Stimulated activated CD8-positive, alpha-beta memory T cell treated with anti-CD3 and anti-CD28 coated beads, Interleukin-7, amount 100 ng/mL, for 48 hours (primary cell): ENCODE measurements at places on chromosomes 7 and 10.
A peak's percentile ranks its signal among the peaks of the same experiment; 100 is the strongest.

GRCh38 chr10:73872190-73872710 lies 2.1 kb downstream of the CAMK2G start:
- DNase-seq = no peak

DNA sequence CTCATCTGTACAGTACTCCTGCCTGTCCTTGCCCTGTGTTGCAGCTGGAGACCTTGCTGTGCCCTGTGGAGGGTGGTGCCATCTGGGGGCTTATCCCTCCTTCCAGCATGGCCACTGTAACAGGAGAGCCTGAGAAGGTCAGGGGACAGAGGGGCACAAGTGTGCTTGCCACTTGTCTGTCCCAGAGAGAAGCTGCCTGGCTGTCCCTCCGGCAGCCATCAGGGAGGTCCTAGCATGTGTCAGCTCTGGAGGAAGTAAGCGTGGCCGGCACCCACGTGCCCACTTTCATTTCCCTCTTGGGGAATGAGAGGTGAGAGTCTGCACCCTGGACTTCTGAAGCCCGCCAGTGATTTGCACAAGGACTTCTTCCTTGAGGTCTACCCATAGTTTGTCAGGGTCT lies 97.0 kb upstream of the PPIF start:
- DNase-seq = no peak

- DNase-seq = no peak
Measured at GRCh38 chr10:37314862-37315261, 189.5 kb downstream of the ANKRD30A start.

DNA sequence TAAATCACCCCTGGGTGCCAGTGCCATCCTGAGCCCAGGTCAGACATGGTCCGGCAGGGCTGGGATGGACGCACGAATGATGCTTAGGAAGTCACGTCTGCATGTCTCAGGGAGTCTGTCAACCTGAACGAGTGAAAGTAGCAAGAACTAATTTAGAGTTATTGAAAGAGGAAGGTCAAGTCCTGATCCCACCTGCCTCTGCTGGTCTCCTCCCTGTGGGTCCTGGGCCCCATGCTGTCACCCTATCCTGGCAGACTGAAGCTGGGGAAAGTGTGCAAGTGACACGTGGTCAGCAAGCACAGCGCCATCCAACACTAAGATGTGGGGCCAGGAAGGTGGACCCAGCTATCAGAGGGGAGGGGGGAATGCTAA lies 26.1 kb upstream of the GRID1 start:
- DNase-seq = no peak

DNA sequence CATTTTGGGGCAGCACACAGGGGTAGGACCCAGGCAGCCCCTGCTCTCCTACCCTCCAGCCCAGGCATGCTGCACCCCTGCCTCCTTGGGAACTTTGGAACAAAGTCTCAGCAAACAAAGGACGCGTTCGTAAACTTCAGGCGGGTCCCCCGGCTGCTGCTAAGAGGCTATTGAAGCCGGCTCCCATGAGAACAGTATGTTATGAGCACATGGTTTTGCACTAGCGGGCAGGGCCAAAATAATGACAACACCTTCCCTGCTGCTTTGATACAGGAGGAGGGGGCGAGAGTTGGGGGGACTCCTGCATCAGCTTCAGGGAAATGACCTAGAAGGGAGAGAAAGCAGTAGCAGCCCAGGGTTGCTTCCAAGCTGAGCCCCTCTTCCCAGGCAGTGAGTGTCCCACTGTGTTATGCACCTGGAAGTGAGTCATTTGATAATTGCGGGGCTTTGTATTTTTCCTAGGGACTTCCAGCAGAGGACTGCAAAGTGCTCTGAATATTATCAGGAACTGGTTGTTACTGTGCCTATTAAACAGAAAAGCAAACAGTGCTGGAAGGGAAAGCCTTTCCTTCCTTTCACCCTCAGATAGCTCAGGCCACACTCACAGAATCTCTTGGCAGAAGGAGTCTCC lies 6.9 kb downstream of the ITPRIP start:
- no peak for DNase-seq

GRCh38 chr7:49638166-49638565 lies 135.3 kb upstream of the VWC2 start:
- no peak for DNase-seq

DNA sequence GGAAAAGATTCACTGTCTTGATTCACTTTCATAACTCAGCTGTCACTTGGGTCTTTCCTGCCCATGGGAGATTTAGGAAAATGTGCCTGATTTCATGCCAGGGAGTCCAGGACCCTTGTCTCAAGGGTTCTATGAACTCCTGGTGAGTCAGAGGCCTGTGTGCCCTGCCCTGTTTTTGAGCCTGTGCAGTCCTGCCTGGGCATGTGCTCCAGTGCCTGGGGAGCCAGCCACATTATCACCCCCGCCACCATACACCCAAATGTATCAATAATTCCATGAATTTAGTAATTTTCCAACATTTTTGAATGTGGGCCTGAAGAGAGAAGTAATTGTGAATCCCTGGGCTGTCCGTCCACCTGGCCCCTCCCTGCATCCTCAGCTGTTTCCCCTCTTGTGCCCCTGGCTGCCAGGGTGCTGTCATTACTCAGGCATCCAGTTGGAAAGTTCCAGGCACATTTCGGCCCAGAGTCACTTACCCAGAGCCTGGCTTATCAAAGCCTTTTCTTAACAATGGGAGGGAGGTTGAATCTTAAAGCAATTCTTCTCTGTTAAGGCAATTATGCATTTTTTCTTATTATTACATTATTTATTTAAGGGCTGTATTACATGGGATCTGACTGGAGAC lies 287.8 kb upstream of the CDC14C start:
- DNase-seq = no peak

GRCh38 chr10:99612167-99612831 lies 7.9 kb downstream of the SLC25A28 start:
- DNase-seq = no peak

DNA sequence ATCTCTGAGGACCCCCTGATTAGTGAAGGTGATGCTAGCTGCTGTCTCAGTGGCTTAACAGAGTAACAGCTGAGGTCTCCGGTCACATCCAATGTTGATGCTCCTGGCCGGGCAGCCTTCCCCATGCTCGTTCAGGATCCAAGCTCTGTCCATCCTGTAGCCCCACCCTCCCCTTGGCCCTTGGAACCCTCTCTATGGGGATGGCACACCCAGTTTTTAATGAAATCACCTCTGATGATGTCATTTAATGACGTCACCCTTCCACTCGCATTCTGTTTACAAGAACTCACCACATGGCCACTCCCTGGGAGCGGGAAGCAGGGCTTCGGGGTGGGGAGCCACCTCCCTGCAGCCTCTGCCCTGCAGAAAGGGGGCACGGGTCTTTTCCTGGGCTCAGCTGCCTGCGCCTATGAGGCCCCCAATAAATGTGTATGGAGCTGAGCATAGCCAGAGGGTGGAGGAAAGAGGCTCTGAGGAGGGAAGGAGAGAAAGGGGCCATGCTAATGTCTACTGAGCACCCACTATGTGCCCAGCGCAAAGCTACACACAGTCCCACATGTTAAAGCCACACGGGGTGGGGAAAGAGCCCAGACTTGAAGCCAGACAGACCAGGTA lies 95.5 kb downstream of the OAT start:
- no peak for DNase-seq

- no peak for DNase-seq
Measured at GRCh38 chr10:8876171-8876570, 821.7 kb downstream of the GATA3 start.

GRCh38 chr10:14016931-14017333 lies 313.8 kb downstream of the FRMD4A start:
- DNase-seq = no peak

DNA sequence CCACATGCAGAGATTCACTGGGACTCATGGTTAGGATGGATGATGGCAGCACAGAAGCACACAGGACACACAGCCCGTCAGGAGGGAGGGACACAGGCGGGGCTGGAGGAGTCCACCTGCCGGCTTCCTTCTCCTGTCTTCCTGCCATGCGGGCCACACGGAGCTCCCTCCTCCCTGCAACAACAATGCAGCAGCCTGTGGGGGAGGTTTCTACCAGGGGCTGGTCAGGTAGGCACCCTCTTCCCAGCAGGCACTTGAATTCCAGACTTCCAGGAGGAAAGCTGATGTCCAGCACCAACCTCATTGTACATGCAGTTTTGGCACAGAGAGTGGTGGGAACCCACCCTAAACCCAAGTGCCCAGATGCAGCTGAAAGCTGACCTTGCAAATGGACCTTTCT lies 341.2 kb downstream of the GLRX3 start:
- DNase-seq = no peak

DNA sequence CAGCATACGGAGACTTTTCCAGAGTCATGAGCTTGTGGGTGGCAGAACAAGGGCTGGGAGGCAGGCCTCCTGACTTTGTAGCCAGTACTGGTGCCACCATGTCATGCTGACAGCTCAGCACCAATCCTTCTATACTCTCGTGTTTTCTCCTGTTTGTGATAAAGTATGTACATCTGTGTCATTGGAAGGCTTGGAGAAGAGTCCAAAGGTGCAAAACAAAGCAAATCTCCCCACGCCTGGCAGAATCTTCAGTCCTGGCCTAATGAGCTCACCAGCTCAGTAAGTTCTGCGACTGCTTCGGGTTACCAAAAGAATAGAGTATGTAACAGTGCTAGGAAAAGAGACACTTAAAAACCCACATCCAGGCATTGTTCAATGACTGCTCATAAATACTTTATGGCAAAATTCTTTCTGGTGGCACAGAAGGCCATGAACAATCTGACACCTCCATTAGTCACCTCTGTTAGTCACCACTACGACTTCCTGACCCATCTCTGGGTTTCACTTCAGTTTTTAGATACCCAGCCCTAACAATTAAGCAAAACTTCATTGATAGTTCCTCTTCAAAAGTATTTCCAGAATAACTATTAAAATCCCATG lies 24.5 kb downstream of the STEAP1 start:
- DNase-seq = peak; percentile 20

GRCh38 chr10:32882076-32882475 lies 76.0 kb downstream of the ITGB1 start:
- DNase-seq = no peak

DNA sequence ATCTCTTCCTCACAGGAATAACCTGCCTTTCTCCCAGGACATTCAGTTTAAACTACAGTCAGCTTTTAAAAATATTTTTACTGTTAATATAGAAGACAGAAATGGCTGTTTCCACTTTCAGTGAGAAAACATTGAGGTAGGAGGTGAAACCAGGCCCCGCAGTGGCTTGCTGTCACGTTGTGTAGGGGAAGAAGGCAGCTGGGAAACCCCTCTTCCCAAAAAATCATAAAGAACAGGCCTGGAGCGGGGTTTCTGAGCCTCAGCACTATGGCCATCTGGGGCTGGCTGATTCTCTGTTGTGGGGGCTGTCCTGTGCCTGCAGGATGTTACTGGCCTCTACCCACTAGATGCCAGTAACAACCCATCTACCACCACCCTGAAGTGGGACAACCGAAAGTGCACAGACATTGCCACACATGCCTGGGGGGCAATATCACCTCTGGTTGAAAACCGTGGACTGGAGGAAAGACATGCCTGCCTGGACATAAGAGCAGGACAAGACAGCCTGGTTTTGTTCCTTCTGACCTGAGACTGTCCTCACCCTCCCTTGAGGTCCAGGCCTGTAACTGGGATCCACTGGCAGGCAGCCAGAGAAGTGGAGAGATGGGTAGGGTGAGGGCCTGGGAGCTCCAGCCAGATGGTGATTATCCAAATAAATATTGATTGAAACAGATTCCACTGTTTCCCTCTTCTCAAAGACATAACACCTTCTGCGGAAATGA lies 43.9 kb downstream of the KCNH2 start:
- no peak for DNase-seq

DNA sequence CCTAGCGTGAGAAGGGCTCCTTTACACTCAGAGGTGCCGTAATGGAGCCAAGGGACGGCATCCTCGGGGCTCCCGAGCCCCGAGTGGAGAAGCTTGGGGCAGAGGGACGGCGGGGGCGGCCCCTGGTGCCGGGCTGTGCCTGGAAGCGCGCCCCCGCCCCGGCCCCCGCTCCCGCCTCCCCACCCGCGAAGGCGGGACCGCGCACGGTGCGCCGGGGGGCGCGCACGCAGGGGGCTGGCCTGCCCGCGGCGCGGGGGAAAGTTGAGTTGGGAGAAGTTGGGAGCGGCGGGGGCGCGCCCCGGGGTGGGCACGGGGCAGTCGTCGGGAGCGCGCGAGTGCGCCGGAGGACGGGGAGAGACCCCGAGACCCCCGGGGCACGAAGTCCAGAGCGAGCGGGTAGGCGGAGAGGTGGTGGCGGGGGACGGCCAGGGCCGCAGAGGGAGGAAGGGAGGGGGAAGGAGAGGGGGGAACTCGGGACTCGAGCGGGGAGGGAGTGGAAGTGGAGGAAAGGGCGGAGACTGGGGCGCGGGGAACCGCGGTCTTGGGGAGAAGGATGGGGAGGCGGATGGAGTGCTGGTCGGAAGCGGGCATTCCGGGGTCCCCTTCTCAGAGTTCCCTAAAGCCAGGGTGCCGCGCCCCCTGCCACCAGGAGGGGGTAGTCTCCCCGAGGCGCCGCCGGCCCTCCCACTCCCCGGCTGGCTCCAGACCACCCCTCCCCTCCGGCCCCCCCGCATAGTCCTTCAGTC lies at the start of gene SLC4A2:
SLC4A2 (plus strand) TSS at position 223 of the 746 bp plus-strand sequence. CDS start 2,399 bp downstream, outside the sequence.
- DNase-seq = no peak

DNA sequence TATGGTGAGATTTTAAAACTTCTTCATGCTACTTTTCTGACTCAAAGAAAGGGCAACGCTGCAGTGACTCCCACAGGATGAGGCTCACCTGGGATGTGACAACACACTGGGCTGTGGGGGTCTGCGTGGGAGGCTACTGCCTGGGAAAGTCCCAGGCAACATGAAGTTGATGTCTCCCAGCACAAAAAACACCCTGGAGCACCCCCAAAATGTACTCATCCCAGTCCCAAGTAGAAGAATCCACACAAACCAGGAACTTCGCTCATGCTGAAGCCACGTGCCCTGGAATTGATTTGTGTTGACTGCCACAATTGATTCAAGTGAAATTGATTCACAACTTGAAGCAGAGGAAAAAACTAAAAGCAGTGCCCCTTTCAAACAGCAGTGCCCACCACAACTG lies 24.9 kb upstream of the PTPRN2 start:
- DNase-seq = no peak

- DNase-seq = no peak
Measured at GRCh38 chr7:4764402-4765007, 10.9 kb upstream of the AP5Z1 start.

- no peak for DNase-seq
Measured at GRCh38 chr7:156380261-156380660, 260.3 kb upstream of the RNF32 start.

DNA sequence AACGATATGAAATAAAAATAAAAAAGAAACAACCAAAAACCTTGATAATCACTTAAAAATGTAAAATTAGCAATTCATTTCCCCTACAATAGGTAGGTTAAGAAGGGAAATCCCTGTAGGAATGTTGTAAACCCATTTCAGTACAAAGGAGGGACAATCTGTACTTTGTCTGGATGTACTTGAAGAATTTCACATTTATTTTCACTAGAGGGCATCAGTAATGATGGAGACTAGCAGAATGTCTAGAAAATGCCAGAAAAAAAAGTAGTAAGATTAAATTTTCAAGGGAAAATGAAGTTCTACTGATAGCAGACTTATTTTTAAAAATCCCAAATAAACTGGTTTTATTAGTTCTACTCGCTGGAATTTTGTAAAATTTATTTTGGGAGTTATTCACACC lies 209.0 kb upstream of the FZD1 start:
- DNase-seq = no peak
